Activated CD8-positive, alpha-beta memory T cell treated with anti-CD3 and anti-CD28 coated beads for 4 hours (primary cell): ENCODE measurements at places on chromosomes 16 and 17.
A peak's percentile ranks its signal among the peaks of the same experiment; 100 is the strongest.

DNA sequence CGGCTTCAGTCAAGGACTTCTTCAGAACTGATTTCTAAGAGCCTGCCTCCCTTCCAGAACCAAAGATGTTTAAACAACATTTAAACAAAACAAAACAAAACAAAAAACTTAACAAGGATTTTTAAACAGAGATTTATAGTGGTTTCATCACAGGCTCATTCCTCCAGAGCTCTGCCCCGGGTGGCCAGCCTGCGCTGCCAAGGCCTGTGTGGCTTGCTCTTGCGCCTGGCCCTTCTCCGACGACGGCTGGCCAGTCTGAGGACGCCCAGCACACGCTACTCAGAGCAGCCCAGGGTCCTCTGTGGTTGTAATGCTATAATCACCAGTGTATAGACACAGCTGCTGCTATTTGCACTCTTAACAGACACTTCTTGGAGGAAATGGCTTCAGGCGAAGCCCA lies 307.2 kb upstream of the MYOCD start:
- no peak for DNase-seq

DNA sequence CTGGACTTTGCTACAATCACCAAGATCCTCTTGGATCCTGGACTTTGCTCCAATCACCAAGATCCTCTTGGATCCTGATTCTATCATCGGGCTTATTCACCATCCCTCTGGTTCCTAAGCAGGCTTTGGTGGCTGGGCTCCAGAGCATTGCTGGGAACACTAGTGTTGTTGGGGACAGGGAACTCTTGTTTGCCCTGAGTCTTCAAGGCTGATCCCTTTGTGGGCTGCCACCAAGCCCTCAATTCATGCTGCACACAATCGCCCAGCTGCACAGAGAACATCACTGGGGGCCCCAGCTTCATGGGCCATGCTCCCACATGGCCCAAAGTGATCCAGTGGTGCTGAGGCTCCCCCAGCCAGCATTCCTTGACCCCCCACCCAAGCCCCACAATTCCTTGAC lies 88.3 kb downstream of the TMEM132E start:
- no peak for DNase-seq

DNA sequence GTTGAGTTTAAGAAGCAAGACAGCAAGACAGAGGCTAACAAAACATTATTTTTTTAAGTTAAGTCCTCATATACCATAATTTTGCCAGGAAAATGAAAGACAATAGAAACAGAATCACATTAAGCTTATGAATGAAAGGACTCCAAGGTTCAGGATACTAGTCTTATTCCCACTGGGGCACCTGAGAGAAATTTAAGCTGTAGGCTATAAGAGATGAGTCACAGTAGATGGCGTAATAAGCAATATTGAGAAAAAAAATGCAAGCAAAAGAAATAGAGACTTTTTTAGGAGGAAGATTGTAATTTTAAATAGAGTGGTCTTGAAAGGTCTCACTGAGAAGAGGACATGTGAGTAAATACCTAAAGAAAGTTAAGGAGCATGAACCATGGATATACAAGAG lies 57.1 kb upstream of the KIF2B start:
- DNase-seq, result no peak

GRCh38 chr17:80212962-80213642 lies 7.0 kb downstream of the SGSH start:
- DNase-seq, result no peak

GRCh38 chr16:80065541-80065940 lies 465.0 kb upstream of the MAF start:
- no peak for DNase-seq

DNA sequence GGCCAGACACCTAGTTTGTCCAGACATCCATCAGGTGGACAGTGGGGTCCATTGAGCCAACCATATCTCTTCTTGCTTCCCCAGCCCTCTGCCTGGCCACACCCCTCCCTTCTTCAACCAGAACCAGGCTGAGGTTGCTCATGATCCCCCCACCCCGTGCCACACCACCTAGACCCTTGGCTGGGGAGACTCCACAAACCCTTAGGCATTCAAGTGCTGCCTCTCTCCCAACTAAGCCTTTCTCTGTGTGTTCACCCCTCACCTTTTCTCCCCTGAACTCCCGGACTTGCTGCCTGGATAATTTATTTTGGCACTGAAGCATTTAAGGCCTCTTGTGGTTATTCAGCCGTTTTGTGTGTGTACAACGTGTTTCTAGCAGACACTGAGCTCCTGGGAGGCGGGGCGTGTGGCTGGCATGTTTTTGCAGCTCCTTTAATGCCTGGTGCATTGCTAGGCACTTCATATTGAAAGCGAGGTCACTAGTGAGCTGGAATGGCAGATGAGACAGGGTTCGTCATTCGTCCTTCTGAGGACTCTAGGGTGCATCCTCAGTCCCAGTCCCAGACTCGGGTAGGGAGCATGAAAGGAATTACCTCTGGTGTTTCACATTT lies 28.7 kb downstream of the CACNA1G start:
- no peak for DNase-seq

DNA sequence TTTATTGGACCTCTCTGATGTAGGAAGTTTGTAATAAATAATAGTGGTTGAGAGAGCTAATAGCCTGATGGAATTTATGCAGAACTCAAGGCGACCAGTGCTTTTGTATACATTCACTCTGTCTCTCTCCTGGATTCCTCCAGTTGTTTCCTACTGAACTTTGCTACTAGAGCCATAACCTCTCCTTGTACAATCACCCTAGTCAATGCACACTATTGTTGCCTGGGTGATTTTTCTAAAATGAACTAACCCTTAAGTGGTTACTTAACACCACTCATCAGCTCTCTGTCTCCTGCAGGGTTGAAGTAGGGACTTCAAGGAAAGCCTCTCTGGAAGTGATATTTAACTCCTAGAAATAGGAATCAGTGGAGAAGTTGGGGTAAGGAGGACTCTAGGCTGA lies 9.7 kb downstream of the PHKB start:
- DNase-seq, result no peak

DNA sequence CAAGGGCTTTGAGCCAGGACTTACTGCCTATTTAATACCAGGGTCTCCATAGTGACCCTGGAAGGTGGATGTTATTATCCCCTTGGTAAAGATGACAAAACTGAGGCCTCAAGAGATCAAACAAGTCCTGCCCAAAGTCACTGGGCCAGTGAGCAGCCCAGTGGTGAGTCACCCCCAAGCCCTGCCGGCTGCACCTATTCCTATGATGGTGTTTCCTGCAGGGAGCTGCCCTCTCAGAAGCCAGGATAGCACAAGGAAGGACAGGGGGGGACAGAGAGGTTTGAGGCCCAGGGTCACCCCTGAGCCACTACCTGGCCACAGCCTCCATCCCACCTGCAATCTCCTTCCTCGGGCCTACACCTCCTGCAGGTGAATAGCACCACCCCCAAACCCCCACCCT lies 90.9 kb downstream of the SDK2 start:
- DNase-seq, result no peak

DNA sequence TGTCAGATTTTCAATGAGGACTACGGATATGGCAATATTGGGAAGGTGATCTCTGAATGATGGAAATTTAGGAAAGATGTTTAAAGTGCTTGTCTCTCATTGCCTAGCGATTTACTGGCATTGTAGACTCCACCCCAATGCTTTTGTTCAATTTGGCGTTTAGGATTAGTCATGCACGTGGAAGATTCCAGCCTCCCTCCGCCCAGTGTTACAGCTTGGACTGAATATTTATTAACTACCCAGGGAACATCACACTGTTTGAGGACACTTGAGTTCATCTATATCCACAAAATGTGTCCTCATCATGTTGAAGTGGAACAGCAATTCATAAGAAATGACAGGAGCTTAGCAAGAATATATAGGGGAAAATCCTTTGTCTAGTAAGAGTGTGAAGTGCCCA lies 738.8 kb upstream of the RBFOX1 start:
- no peak for DNase-seq

DNA sequence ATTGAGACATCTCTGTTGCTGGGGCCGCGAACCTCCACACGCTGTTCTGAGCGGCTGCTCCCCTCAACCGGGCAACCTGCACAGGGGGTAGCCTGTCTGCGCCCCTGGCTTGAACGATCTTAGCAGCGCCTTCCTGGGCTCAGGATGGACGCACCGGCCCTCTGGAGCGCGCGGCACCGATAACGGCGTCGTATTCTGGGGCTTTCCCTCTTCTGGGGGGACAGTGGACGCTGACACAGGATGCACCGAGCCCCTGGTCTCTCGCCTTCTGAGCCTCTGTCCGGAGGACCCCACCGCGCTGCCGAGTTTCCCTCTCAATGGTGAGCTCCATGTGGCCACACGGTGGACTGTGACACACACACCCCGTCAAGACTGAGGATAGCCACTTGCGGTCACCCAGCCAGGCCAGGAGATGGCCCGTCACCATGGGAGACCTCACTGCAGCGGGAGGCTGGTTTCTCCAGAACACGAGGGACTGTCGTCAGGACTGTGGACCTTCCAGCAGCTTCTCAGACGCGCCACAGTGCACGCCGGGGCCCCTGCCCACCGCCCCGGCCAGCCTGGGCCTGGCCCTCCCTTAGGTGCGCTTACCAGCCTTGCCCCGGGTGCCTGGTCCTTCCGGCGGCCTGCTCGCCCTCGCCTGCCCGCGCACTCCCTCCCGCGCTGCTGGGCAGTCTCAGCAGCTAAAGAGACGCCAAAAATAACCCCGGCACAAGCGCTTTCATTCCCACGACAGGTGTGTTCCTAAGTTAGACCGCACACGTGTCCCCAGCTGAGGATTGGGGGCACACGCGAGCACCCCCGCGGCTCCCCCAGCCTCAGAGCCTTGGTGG lies 30.0 kb upstream of the PABPN1L start:
- no peak for DNase-seq

GRCh38 chr17:75850928-75851692 lies 4.0 kb downstream of the WBP2 start:
- DNase-seq, result no peak

DNA sequence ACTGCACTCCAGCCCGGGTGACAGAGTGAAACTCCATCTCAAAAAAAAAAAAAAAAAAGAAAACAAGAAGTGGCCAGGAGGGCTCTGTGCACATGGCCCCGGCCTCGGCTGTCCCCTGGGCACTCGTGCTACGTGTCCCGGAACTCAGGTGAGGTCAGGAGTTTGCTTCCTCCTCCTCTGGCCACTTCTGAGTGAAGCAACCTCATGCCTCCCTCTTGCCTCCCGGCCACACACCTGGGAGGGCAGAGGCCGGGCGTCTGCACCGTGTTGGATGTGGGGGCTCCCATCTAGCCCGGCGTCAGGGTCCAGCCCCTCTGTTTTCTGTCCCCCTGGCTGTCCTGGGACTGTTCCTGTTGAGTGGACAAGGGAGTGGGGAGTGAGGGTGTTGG lies 22.2 kb downstream of the ASPSCR1 start:
- no peak for DNase-seq

DNA sequence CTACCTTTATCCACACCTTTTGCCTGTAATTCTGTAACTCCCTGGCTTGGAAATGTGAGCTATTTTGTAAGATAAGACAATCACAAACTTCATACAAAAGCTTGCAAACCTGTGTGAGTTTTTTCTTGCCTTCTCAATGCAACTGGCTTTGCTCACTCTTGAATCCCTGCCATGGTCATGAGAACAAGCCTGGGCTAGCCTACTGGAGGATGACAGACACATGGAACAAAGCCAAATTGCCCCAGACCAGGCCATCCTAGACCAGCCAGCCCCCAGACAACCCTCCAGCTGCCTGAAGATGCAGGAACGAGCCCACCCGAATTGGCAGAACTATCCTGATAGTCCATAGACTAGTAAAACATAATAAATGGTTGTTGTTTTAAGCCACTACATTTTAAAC lies 466.6 kb upstream of the ERCC4 start:
- DNase-seq, result no peak

DNA sequence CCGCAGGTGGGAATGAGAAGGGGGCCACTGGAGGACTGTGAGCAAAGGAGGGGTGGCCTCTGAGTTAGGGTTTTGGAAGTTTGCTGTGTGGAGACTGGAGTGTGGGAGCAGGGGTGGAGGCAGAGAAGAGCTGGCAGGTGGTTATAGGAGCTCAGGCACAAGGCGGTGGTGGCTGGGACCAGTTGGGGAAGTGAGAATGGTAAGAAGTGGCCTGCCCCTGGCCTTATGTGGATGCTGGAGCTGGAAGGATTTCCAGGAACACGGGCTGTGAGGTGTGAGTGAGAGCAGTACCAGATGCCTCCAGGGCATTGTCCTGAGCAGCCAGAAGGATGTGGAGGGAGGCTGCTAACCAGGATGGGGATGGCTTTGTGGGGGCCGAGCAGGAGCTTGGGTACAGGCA lies 277.2 kb downstream of the SNX29 start:
- DNase-seq, result no peak

DNA sequence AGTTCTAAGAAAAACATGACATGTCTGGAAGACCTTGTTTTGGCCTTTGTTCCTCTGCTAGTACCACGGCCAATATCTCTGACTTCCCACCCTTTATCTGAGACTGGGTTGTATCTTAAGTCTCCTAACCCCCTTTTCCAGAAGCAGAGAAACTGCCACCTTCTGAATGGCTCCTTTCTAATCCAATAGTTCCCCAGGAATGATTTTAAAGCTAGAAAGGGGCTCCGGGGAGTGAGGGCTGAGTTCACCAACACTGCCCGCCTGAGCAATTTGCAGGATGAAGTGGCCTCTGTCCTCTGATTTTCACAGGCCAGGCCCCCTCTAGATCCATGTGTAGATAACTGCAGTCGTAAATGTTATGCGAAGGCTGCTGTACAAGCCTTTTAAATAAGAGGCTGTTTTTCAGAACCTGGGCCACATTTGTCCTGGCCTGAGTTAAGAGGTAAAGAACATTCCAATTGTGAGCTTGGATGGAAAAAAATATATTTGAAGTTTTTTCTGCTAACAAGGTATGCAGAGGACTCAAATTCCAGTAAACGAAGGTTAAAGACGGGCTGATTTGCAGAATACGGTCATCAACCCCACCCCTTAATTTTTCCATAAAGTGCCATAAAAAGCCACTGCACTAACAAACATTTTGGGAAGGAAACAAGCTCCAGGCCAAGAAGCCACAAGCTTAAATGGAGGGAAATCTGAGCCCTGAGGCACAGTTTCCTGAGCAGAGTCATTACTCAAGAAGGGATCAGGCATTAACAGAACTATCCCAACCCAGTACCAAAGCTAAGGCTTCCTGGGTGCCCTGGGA lies 117.0 kb upstream of the MAF start:
- DNase-seq, result no peak

- no peak for DNase-seq
These were observed 203.4 kb upstream of the FOXF1 start for GRCh38 chr16:86306811-86307513.

- DNase-seq, result no peak
These were observed 25.8 kb downstream of the PHB1 start for GRCh38 chr17:49388692-49389513.

GRCh38 chr17:61862975-61863800 lies at the start of gene BRIP1:
BRIP1 (minus strand) TSS chr17:61863528; CDS start chr17:61861539, 1,989 bp downstream.
- DNase-seq, result peak; percentile 71

- no peak for DNase-seq
These were observed 392.0 kb upstream of the DYNLRB2 start for GRCh38 chr16:80148826-80149225.

- no peak for DNase-seq
These were observed 127.9 kb downstream of the RBFOX3 start for GRCh38 chr17:79482727-79483521.

GRCh38 chr16:27235938-27236245 lies 32.6 kb downstream of the KDM8 start:
- no peak for DNase-seq
